ENCODE measurements at places on chromosomes 11 and 22. TPM values are rescaled to one million over a fixed set of nuclear protein-coding genes. Genes with fewer than 3 reads are reported as not detected.

DNA sequence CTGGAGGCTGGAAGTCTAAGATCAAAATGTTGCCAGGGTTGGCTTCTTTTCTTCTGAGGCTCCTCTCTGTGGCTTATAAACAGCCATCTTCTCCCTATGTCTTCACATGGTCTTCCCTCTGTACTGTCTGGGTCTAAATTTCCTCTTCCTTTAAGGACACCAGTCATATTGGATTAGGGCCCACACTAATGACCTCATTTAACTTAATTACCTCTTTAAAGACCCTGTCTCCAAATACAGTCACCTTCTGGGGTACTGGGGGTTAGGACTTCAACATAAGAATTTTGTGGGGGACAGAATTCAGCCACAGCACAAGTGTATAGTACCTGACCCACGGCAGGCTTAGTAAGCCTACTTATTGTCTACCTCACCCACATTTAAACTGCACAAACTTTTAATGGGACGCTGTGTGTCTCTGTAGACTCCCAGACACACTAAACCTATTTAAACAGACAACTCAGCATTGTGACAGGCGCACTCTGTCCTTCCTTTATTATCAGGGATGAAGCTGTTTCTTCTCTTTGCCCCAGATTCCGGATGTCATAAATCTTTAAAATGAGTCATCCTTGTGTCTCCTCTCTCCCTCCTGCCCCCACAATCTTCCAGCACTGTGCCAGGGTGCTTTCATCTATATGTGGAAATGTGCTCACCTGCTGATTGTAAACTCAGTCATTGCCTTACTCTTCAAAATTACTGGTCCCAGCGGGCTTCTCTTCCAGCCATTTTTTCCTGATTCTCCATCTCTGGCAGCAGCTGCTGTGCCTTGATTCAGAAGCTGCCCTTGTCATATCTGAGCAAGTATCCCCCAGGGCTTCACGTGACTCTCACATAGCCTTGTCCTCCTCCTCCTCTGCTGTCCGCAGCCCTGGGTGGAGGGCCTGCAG, 5.4 kb upstream of the MAPK8IP1 start:
- no peak for DNase-seq

Gene DNAJB13
- total RNA-seq, result under 0.01 TPM

GRCh38 chr22:36285545-36285944, 32.6 kb downstream of the APOL1 start:
- DNase-seq, result no peak

GRCh38 chr11:128830290-128831173, 36.6 kb downstream of the KCNJ1 start:
- no peak for DNase-seq

GRCh38 chr22:36258701-36259614, 6.0 kb downstream of the APOL1 start:
- DNase-seq, result no peak

DNA sequence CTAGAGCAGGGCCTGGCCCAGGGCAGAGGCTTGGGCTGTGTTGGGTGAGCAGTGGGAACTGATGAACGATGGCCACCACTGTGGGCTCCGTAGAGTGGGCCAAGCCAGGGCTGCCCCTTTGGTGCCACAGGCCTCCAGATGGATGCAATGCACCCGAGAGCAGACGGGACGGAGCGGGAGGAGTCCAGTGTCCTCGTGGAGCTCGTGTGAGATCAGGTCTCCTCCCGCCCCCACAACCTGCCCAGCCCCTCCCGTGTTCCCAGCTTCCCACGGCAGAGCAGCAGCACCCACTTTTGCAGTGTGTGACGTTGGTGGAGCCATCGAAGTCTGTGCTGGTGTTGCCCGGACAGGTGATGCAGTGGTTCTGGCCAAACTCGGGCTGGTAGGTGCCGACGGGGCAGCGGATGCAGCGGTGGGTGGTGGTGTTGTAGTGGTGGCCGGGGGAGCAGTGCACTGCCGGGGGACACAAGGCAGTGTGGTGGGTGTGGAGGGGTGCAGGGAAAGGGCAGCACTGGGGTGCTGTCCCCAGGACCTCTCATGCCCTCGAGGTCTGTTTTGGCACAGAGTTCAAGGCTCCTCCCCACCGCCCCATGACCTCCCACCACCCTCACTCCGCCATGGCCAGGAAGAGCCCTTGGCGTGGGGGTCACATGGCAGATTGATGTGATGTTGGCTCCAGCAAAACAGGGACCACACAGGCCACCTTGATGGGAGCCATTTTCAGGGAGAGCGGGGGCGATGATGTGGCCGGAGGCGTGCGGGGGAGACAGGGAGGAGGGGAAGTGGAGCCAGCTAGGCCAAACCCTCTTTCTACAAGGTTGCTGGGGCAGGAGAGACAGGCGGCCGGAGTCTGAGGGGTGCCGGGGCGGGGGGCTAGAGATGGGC, 23.9 kb upstream of the TTLL12 start:
- no peak for DNase-seq

DNA sequence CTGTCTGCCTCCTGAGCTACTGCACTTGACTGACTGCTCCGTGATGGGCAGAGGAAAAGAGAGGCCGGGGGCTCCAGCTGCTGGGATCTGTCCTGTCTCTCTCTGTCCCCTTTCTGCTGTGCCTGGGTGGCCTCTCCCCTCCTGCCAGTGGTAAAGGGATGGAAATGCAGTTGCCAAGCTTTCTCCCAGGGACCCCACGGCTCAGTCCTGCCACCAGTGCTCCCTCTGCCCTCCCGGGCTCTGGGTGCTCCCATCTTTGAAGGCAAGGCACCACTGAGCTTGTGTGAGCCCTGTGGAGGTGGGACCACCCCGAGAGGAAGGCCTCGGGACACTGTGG, 32.0 kb downstream of the NADSYN1 start:
- DNase-seq, result no peak

Gene MGAT3
- total RNA-seq, result 1.1 TPM

Gene OR51I1
- total RNA-seq, result 1.3 TPM

DNA sequence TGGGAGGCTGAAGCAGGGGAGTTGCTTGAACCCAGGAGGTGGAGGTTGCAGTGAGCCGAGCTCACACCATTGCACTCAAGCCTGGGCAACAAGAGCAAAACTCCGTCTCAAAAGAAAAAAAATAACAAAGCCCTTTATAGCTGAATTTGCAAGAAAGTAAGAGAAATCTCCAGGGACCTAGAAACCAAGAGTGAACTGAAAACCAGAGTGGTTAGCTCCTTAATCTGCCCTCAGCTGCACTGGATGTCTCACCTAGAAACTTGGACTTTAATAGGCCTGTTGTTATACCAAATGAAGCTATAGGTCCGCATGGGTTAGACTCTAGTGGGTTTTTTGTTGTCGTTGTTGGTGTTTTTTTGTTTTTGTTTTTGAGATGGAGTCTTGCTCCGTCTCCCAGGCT, 4.1 kb downstream of the NEU3 start:
- DNase-seq, result no peak

- DNase-seq, result no peak
Observed at GRCh38 chr22:39371732-39372131, 21.9 kb downstream of the SYNGR1 start.

DNA sequence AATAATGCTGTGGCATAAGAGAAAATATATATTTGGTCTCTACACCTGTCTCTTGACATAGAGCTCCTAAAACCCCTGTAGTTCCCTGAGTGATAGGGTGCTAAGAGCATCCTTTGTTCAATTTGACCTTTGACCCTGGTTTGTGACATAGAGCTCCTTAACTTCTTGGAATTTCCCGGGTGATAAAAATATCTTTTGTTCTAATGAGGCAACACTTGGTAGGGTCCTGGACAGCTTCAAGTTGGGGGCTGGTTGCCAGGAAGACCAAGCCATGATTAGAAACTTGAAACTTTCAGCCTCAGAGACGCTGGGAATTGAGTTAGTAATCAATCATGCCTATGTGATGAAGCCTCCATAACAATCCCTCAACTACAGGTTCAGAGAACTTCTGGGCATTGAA, 105.4 kb downstream of the CASP12 start:
- DNase-seq, result no peak

GRCh38 chr11:15967966-15968365, 388.4 kb downstream of the SOX6 start:
- DNase-seq, result peak; percentile 11

DNA sequence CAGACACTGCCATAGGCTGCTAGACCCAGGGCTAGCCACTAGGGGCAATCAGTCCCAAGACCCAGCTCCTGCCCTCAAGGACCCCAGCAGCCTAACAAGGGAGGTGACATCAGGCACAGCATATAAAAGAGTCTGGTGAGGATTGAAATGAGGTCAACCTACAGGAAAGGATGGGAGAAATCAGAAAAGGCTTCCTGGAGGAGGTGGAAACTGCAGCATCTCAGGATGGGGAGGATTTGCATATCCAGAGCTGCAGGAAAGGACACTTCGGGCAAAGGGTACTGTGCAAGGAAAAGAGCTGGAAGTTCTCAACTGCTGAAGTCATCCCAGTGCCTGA, 2.9 kb upstream of the ARFGAP2 start:
- DNase-seq, result peak; percentile 56

Gene NOX4
- total RNA-seq, result not detected

GRCh38 chr11:78181185-78181584, 7.2 kb downstream of the KCTD21 start:
- no peak for DNase-seq

GRCh38 chr22:29695129-29695926, 24.5 kb upstream of the CABP7 start:
- DNase-seq, result no peak

Gene TRABD
- total RNA-seq, result 70.0 TPM

DNA sequence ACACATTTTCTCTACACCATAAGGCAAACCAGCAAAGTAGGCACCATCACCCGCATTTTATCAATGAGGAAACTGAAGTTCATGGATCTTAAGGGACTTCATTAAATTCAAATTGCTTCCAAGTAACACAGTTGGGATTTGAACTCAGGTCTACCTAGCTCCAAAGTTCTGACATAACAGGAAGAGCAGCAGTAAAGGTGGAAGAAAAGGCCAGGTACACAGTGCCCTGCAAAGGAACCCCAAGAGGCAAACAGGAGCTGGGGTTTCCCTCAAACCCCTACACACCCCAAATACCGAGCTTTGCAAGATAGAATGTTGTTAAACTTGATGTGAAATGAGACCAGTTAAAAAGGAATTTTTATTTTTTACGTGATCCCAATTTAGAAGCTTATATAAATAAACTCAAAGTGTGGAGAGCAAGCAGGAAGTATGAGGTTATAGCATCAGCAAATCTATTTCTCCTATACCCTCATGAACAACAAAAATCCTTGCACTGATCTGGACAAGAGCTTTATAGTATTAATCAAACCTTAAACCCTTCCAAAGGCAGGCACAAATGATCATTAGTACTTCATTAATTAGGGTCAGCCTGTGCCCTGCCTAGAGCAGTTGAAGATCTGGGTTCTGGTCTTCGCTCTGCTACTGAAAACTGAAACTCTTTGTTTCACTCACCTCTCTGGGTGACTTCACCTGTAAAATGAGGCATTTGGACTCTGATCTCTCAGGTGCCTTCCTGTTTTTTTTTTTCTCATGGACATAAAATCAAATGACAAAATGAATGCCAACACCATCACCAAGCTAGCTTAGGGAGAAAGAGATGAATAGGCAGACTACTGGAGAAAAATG, 36.5 kb downstream of the SYTL2 start:
- no peak for DNase-seq

DNA sequence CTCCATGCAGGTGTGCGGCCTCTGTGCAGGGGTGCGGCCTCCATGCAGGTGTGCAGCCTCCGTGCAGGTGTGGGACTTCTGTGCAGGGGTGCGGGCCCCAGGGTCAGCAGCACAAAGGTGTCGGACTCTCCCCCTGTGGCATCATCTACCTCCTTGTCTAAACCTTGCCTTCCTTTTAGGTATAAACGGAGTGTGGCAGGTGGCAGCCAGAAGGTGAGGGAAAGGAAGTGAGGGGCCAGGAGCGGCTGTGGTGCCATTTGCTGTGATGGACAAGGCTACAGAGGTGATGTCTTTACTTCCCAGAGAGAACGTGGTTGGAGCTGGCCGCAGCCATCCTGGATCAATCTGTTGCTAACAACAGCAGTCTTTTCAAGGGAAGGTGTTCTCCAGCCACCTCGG, 9.1 kb downstream of the GAL start:
- DNase-seq, result no peak

Gene RIMBP3B
- total RNA-seq, result 1.6 TPM

DNA sequence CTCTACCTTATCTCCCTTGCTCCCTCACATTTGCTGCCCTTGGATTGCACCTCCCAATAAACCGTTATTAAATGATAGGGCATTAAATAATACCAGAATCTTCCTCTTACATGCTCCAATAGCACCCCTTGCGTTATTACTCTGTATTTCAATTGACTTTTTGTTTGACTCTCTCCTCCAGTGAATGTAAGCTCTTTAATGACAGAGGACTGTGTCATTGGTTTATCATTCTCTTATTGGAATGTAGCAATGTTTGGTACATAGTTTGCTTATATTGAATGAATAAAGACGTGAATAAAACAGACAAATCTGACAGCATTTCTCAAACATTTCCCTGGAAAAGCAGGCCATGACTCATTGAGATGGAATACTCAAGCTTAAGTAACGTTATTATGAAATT, 8.7 kb upstream of the MPEG1 start:
- no peak for DNase-seq

- DNase-seq, result no peak
Observed at GRCh38 chr11:1853376-1854131, 670 bp downstream of the LSP1 start.

DNA sequence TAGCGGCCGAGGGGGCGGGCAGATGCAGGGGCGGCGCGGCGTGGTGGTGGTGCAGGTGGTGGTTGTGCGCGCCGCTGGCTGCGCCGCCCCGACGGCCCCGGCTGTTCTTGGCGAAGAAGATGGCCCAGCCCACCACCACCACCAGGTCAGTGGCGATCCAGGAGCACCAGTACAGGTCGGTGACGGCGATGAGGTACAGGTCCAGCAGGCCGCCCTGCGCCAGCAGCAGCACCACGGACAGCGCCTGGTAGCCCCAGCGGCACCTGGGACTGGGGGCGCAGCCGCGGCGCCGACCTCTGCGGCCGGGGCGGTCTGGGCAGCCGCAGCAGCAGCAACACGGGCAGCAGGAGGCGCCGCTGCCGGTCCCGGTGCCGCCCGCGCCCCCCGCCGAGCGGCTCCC, 879 bp downstream of the TMEM121B start:
- DNase-seq, result peak; percentile 63

DNA sequence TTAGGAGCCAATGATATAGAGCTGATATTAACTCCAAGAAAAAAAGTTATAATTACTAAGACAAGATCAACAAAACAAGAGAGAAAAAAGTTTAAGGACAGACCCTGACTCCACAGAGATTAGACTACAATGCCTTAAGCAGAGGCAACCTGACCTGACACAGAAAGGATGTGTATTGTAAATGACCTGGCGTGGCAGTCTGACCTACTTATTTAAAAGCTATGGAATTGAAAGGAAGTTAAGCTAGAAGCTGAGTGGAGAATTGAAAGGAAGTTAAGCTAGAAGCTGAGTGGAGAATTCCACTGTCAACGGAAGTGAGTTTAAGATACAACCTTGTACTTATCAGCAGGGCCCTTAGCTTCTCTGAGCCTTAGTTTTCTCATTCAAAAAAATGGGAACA, 885.4 kb downstream of the OPCML start:
- DNase-seq, result no peak

- DNase-seq, result no peak
Observed at GRCh38 chr11:8749202-8749601, 66.6 kb downstream of the RPL27A start.

DNA sequence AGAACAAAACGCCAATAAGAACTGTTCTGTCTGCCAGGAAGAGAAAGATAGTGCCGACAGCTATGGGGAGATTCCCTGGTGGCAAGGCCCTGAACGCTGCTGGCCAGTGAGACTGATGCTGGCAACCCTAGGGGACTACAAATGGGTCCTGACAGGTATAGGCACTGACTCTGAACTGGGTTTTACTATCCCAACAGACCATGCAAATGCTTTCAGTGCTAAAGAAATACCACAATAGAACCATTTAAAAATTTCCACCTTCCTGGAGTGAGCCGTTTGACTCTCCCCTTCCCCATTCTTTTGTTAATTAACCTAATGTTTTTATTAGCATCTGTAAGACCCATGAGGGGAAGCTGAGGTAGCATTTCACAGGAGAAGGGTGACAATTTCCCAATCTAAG, 25.7 kb downstream of the USP28 start:
- DNase-seq, result no peak

All from hematopoietic multipotent progenitor cell (in vitro differentiated cells).